Sigmoid colon (tissue), 7 donors: ENCODE measurements at places on chromosomes 11 and 22. TPM values are rescaled to one million over a fixed set of nuclear protein-coding genes. Genes with fewer than 3 reads are reported as not detected.

DNA sequence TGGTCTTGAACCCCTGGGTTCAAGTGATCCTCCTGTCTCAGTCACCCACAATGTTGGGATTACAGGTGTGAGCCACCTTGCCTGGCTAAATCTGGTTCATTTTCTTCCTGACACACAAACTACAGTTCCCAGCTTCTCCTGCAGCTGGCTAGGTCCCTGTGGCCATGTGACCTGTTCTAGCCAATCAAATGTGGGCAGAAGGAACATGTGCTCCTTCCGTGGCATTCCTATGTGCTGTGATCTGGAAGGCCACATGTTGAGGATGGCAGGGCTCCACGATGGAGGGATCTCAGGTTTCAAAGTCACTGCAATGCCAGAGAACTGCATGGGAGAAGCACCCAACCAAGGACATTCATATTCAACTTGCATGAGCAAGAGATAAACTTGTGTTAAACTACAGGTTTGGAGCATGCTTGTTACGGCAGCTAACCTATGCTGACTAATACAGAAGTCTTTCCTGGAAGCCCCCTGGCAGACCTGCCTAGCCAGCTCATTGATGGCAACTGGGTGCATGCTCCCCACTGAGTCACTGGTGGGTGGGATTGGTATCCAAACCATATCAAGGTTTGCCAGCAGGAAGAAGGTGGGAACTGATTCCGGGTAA lies 86.0 kb downstream of the RPS6KA4 start:
- H3K4me3 ChIP-seq: no peak overlapping the region
- H3K27ac ChIP-seq: no peak overlapping the region
- DNase-seq: peak; percentile 27
- peaks cover 16% of the 10 kb centered on the region for H3K4me1 ChIP-seq
- peaks cover 3% of the 10 kb centered on the region for H3K27me3 ChIP-seq
- no peaks in the 10 kb centered on the region for H3K36me3 ChIP-seq

GRCh38 chr22:39938509-39939111 lies 21.6 kb upstream of the TMA7B start:
- no peak overlapping the region for H3K4me3 ChIP-seq
- no peak overlapping the region for H3K27ac ChIP-seq
- H3K27me3 ChIP-seq: no peaks in the 10 kb centered on the region
- DNase-seq: no peak
- H3K4me1 ChIP-seq: no peaks in the 10 kb centered on the region

DNA sequence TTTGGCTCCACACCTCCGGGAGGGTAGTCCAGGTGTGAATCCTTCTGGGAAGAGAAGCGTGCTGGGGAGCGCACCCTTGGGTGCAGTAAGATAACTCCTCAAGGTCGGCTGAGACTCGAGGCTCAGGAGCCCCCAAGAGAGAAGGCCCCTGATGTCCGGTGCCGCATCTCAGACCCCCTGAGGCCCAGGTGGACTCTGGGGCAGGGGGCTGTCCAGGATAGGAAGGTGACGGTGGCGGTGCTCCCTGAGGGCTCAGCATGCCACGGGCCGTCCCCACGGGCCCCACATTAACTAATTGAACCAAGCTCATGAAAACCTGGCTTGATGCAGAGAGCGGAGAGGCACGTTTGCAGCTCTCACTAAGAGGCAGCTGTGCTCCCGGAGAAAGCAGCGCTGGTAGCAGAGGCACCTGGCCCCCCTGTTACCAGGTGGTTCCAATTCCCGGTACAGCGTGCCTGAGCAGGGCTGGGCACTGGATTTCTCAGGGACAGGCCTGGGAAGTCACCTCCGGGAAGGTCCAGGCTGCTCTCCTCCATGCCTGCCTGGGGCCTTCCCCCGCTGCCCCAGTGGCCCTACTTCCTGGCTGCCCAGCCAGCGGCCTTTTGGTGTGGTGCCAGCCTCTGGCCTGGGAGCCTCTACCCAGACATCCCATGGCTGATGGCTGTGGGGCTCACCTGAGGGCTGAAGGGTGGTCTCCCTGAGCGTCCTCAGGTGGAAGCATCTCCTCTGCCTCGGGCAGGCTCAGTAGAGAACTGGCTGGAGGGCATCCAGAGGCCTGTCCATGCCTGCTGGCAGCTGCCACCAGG lies 1.1 kb downstream of the KCNQ1 start:
- peaks cover 84% of the 10 kb centered on the region for H3K27me3 ChIP-seq
- peaks cover 15% of the 10 kb centered on the region for H3K4me1 ChIP-seq
- DNase-seq: no peak
- H3K27ac ChIP-seq: no peak overlapping the region

DNA sequence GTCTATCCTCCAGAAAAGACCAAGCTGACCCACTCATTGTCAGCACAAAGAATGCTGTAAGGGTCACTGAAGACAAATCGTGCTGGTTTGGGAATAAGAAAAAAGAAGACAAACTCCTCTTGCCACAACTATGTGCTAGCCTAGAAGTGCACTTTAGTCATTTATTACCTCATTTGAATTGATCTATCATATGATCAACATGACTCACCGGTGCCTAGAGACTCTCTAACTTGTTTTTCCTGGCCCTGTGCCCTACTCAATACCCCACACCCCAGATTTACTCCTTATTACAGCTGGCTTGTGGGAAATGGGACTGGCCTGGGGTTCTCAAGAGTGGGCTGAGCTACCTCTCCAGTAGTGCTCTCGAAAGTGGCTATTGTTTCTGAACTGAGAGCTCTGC lies 35.9 kb upstream of the HORMAD2 start:
- H3K36me3 ChIP-seq: no peaks in the 10 kb centered on the region
- H3K27me3 ChIP-seq: peaks cover 11% of the 10 kb centered on the region
- H3K4me3 ChIP-seq: no peak overlapping the region
- H3K4me1 ChIP-seq: no peaks in the 10 kb centered on the region

The SUSD2 gene
- total RNA-seq: 8.6 TPM
